ENCODE measurements at places on chromosomes 1 and 21.

GRCh38 chr1:55052221-55053142 is 13.1 kb downstream of the PCSK9 start:
- no peak for DNase-seq

DNA sequence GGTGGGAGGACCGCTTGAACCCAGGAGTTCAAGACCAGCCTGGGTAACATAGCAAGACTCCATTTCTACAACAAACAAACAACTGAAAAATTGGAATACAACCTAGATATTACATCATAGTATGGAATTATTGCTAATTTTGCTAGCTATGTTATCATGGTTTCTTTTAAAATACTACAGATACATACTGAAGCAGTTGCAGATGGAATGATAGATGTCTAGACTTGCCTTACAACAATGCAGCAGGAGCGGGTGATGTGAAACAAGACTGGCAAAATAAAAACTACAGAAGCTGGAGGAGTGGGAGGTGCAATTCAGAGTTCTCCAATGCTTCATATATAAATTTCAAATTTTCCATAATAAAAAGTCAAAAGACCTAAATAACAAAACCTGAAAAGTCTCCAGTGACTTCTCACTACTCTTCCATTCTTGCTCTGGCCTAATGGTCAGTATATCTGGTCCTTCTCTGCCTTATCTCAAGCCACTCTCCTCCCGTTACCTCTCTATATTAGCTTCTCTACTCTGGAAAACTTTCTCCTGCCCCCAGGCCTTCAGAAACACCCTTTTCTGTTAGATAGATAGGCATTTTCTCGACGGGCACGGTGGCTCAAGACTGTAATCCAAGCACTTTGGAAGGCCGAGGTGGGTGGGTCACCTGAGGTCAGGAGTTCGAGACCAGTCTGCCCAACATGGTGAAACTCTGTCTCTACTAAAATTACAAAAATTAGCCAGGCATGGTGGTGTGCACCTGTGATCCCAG is 28.5 kb upstream of the TMEM200B start:
- DNase-seq, result no peak

DNA sequence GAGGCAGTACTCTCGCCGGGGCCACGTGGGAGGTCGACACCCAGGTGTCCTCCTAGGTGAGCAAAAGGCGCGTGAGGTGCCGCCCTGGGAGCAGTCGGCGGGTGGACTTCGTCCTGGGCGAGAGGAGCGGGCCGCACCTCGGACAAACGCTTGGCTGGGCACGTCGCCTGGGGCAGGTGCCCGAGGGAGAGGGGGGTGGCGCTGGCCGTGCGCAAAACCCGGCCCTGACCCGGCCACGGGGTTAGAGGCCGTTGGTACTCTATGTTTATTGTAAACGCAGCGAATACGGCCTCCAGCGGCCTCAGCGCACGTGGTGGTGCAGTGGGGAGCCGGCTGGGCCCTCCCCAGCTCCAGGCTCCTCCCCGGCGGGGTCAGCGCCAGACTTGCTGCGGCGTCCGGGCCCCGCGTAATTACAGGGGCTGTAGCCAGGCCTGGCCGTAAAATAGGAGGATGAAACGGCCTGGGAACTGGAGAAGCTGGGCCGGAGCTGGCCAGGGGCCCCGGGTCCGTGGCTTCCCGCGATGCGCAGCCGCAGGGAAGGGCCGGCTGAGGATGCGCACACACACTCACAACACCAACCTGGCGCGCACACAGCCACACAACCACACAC is 1.6 kb upstream of the EFNA1 start:
- peak; percentile 47 for DNase-seq

- no peak for DNase-seq
Observed at GRCh38 chr1:213163278-213163711, 112.3 kb downstream of the RPS6KC1 start.

- no peak for DNase-seq
Observed at GRCh38 chr1:205263580-205264190, 35.9 kb downstream of the TMCC2 start.

Measured in mesendoderm (in vitro differentiated cells).